Aorta (tissue), 5 donors: ENCODE measurements at places on chromosomes 6 and 20.

- DNase-seq, result peak; percentile 42
Observed at GRCh38 chr6:149905371-149905910, 7.5 kb upstream of the RAET1E start.

DNA sequence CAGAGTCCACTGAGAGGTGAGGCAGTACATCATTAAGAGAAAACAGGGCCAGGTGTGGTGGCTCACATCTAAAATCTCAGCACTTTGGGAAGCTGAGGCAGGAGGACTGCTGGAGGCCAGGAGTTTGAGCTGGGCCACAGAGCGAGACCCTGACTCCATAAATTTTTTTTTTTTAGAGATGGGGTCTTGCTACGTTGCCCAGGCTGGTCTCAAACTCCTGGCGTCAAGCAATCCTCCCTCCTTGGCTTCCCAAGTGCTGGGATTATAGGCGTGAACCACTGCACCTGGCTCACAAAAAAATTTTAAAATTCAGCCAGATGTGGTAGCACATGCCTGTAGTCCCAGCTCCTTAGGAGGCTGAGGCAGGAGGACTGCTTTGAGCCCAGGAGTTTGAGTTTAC is 17.3 kb downstream of the PPIL1 start:
- no peak for DNase-seq

DNA sequence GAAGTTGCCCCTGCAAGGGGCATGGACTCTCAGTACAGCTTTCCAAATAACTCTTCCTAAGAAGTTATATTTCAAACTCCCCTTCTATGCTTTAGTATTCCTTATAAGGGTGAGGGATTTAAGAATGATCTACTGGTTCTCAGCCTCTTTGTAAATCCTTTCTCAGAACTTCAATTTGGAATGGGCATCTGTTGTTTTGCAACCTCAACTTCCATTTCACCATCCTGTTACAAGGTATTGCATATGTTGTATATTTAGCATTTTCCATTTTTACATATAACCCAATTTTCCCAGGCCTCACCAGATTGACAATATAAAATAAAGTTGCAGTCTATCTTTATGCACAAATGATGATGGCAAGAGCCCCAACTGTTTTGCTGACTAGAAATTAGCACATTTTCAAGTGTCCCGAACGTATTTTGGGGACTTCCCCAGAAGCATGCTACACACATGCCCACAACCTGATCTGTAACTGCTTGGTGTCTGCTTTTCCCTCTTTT is 154.9 kb upstream of the CARMIL1 start:
- no peak for DNase-seq

DNA sequence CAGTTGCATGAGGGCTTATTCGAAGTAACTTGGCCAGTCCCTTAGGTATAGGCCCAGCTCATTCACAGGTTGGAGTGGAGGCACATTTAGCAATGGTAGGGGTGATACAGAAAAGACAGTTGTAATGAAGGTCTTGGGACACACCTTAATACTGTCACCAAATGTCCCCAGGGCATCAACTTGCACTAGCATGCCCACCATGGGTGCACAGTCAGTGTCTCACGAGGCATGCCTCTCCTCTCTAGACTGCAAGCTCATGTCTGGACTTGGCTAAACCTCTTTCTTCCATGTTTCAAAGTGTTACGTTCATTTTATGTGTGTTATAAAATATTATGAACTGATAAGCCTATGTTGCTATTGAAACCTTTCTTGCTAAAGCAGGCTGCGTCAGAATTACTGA is 124.0 kb upstream of the ECI2 start:
- DNase-seq, result no peak

DNA sequence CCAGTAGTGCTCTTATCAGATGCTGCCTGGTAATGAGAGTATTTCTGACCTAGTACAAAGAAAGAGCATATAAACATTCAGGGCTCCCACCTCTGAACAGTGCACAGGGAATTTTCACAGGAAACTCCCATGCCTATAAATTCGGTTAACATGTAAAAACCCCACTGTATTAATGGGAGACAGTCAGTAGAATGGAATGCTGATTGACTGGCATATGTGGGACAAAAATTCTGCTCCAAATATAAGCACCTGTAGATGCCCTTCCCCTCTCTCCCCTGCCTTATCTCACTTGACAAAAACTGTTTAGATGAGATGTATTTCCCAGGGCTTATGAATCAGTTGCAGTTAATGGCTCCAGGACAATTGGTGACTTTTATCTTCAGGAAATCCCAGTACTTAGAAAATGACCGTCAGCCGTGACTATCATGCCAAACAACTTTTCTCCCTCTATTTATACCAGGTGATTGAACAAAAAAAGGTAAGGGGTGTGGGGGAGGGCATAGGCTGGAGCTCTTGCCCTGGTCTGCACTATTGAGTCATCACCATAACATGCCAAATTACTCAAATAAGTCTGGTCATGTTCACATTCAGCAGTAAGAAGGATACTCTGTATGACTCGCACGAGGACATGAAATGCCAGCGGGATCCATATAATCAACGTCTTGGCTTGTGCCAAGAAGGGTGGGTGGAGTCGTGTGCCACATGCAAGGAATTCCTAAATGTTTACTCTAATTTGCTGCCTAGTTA is 176.4 kb upstream of the BMP2 start:
- DNase-seq, result no peak

DNA sequence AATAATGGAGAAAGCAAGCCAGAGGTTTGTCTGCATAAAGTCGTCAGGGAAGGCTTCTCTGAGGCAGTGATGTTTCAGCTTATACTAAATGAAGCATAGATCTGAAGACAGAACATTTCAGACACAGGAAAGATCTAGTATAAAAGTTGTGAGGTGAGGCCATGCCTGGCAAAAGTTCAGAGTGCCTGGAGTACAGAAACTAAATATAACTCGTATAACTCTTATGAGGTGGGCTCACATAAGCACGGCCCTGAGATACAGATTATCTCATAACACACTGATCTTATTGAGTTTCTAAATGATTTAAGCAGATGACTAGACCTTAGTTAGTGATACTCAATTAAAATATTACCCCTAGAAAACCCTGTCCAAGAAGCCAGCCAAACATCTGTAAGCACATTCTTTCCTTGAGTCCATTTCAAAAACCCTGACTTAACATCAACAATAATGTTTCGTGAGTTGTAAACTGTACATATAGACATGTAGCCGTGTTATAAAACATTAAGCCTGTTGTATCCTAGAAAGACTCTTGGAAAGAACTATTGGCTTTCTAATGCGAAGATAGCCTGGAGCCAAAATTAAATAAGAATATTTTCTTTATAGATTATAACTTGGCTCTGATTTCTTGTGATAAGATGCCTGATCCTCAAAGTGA is 667.6 kb downstream of the TENT5A start:
- no peak for DNase-seq

GRCh38 chr6:165729307-165729936 is 66.4 kb upstream of the PDE10A start:
- DNase-seq, result no peak

DNA sequence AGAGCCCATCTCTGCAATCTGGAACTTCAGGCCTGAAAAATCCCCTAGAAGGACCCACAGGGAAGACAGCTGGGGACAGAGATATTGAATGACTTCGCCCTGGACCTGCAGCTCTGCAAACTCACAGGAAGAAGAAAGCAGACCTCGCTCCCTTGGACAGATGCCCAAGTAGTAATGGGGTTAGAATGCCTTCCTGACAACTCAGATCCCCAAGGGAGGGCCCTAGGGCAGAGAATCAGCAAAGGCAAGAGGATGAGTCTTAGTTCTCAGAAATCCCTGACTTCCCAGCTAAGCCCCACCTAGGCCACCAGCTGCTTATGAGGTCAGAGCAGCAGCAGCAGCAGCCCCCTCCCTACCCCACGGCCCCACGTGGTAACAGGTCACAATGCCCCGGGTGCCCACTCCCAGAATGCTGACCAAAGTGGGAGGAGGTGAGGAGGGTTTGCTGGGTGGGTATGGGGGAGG is at the start of gene C20orf141:
TSS of gene C20orf141 (plus strand) at position 401 of the 465 bp plus-strand sequence. CDS start 198 bp downstream, outside the sequence.
- no peak for DNase-seq

- no peak for DNase-seq
Observed at GRCh38 chr6:8930009-8930408, 494.7 kb upstream of the SLC35B3 start.

GRCh38 chr6:9540534-9541126 is 874.2 kb downstream of the TFAP2A start:
- no peak for DNase-seq

DNA sequence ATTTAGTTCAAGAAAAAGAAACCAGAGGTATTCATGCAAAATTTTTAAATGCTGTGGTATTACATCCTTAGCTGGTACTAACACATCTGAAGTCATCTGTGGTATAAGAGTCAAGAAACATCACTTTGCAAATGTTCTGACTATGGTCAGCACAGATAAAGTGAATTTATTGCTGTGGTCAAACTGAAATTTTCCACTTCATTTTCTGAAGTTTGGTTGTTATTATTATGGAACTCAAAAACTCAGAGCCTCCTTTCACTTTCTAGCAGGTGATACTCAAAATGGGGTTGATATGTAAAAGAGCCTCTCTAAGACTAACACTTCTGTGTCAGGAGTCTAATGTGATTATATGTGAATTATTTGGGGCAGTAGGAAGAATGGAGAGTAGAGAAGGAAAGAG is 257.8 kb downstream of the RNGTT start:
- no peak for DNase-seq

DNA sequence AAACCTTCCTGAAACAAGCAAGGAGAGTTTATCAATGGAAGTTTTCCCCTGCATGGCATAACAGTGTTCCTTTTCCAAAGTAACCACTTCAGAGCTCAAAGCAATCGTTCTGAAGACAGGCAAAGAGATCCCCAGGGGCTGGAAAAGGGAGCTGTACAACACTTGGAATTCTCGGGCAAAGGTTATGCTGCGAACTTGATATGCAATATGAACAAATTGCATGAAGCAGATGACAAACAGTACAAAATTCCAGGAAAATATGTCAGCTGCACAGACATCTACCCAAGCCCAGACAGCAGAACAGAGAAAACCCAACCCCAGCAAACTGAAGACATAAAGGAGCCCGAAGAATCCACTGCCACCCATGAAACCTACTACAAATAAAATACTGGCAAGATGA is 18.4 kb downstream of the POPDC3 start:
- no peak for DNase-seq

DNA sequence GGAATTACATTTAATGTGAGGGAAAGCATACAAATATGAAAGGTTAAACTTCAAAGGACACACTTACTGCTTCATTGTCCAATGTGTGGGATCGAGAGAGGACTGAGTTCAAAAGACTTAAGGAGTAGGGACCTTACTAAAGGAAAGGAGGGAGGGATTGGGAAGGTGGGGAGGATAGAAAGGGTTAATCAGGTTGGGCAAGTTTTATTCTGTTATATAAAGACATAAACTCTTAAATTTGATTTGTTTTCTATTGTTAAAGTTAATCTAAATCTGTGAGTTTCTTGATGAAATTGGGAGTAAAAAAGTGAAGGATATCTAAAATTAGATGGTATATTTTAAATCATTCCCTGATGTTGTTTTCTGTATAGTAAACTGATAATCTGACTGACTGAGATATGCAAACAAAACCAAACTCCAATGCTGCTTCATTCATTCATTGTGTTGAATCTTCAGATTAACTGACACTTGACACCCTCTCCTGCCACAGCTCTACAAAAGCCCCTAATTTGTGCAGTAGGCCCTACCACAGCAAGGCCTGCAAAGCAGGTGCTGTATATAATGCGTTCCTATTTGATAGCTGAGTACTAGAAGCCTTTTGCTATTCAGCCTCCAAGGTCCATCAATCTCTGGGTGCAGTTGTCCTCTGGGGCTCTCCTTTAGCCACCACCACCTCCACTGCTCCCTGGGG is 1.3 kb upstream of the UBE2J1 start:
- DNase-seq, result no peak

DNA sequence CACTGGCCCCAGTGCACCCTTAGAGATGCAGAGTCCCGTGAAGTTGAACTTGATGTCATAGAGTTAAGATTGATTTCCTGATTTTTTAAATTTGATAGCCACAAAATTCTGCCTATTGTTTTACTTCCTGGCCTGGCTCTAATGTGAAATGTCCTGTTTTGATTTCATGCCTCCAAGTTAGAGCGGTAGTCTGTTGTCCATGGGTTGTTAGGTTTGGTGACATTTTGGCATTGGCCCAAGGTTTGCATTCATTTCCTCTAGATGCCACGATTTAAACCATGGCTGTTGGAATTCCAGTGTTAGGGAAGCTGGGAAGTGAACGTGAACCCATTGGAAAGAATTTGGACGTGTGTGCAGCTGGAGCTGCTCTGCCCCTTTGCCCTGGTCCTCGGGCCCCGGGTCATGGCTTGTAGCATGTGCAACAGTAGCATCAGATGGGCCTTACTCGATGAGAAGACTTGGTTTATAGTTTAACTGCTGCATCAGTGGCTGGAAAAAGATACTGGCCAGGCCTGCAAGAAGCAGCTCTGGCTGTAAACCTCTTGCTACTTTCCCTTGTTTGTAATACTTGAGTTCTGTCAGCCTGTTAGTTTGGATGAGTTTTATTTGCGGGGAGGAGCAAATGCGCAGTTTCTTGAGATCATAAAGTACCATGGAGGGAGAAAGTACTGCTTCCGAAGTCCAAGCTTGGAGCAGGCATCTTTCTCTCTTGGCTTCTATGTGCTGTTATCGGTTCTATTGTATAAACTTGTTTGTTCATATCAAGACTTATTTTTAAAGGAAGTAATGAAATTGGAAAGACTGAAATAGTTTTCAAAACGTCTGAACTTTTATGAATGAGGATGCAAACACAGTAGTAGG is 121.4 kb upstream of the CLDN20 start:
- no peak for DNase-seq

- DNase-seq, result peak; percentile 73
Observed at GRCh38 chr6:2853769-2854395, 12.2 kb upstream of the SERPINB1 start.

- no peak for DNase-seq
Observed at GRCh38 chr6:147973806-147974205, 368.8 kb upstream of the SASH1 start.

DNA sequence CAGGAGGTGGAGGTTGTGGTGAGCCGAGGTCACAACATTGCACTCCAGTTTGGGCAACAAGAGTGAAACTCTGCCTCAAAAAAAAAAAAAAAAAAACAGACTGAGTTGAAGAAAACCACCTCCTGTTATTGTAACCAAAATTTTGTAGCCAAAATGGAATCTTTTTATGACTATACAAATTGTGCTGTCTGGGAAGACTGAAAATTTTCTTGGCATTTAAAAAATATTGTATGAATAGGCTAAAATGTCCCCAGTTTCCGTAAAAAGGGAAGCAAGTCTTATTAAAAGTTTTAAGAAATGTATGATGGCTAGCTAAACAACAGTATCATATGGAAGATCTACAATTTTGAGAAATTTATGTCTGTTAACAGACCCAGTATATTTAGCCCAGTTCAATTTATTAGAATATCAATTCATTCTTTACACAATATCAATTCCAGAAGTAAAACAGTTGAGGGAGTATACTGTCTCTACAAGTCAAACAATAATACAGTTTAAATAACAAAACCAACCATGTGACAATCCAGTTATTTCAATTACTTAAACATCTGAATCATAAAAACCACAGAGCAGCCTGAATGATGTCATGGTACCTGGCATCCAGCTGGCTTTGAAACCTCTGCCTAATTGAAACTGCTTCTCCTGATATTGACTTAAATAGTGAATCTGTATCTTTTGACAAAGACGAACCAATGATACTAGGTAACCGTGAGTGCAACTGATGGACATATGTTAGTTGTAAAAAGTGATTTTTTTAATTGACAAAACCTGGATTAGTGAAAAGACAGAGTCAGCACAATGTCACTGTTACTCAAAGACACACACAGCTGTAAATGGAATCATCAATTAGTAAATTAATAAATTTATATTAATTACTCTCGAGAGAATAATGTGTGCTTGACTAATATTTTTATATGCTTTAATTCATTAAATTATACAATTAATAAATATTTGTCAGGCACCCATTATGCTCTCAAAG is 166.6 kb upstream of the MARCKS start:
- DNase-seq, result no peak

- peak; percentile 58 for DNase-seq
Observed at GRCh38 chr6:42978487-42978838, 518 bp downstream of the PEX6 start.
